ENCODE measurements at places on chromosomes 4 and X.
A peak's percentile ranks its signal among the peaks of the same experiment; 100 is the strongest.

GRCh38 chr4:1578251-1578773 lies 105.8 kb downstream of the FAM53A start:
- no peak for DNase-seq

- no peak for DNase-seq
Measured at GRCh38 chr4:152591396-152591795, 55.5 kb upstream of the FBXW7 start.

- DNase-seq, result no peak
Measured at GRCh38 chrX:110321670-110322069, 3.8 kb upstream of the AMMECR1 start.

GRCh38 chr4:742742-743311 lies 37.2 kb downstream of the PCGF3 start:
- peak; percentile 31 for DNase-seq

DNA sequence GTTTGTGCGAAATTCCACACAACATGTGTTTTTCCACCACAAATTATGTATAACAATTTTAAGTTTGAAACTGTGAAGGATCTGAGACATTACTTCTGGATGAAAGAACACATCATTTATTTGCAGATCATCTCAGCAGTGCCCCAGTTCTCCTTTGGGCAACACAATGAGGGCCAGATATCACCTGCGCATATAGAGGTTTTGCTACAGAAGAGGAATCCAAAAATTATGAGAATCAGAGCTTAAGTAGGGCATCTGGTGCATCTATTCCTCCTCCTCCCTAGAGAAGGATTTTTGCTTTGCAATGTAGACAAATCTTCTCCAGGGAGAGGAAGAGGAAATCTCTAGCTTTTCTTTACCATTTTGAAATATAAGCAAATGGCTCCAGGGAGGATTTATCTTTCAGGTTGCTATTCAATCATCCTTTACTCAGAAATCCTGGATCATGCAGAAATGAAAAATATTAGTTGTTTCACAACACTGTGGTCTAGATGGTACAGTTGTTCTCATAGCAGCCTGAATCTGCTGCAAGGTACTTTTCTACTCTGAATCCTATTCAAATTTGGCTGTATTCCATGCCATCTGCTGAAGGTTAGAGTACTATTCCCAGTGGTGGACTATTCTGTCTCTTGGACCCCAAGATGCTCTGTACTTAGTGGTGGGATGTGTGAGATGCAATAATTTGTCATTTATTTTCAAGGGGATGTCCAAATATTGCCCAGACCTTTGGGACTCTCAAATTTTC lies 132.1 kb downstream of the SNCA start:
- no peak for DNase-seq

GRCh38 chrX:41108007-41108406 lies 22.8 kb downstream of the USP9X start:
- no peak for DNase-seq

All from bone marrow (tissue), 2 donors.